ENCODE measurements at places on chromosomes 11 and 22.

DNA sequence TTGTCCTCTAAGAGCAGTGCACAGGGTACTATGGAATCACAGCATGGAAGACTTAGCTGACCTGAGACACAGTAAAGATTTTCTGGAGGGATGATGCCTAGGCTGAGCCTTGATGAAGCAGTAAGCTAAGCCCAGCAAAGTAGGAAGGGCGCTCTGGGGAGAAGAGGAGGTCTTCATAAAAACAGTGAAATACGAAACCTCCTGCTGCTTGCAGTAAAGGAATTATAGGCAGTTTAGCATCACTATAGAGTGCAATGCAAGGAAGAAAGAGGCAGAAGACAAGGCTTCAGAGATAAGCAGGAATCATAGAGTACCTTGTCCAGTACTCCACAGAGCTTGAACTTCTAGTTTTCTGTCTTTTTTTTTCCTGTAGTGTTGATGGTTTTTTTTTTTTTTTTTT, 555.7 kb upstream of the CADM1 start:
- no peak for DNase-seq

GRCh38 chr11:64498136-64498535, 92.9 kb upstream of the SLC22A12 start:
- no peak for DNase-seq

GRCh38 chr11:131305005-131305404, 65.4 kb upstream of the NTM start:
- DNase-seq = no peak

DNA sequence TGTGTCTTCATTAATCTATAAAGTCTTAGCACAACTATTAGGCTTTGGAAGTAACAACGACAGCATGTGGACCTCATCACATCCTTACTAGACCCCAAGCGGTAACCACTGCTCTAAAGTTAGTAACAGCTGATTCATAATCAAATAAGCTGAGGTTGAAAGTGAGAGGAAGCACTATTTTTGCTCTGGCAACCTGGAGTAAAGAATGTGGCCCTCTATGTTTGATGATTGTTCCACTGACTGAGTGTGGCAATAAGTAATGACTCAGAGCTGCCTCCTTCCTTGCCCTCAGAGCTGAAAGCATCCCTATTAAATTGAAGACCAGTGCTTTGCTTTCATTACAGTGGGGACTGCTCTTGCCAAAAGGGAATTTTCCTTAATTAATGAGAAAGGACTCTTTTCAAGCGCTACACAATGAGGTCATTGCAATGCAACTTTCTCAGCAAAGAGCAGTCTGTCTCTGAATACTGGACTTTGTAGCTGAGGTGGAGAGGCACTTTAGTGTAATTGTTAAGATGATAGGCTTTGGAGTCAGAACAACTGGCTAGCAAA, 906.1 kb upstream of the RAG2 start:
- no peak for DNase-seq

- no peak for DNase-seq
These were observed 33.5 kb upstream of the BAIAP2L2 start for GRCh38 chr22:38144025-38144405.

DNA sequence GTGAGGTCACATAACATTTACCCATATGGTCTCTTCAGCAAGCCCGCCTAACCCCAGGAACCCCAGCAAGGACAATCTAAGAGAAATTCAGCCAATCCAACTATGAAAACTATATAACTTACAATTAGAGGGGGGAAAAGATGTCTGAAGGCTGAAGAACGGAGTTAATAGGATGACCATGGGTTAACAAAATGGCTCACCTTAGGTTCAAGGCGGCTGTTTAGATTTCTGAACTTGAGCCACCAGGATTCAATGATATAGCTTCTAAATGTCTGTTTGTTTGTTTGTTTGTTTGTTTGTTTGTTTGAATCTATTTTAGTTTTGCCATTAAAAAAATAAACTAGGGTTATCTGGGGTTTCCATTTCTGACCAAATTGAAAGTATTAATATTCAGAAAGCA, 109.8 kb upstream of the ZC3H12C start:
- DNase-seq = no peak

Data from NCI-H1417 treated with DMSO at 0.1 percent for 48 hours (cell line).